ENCODE measurements at places on chromosomes 5 and 9.

DNA sequence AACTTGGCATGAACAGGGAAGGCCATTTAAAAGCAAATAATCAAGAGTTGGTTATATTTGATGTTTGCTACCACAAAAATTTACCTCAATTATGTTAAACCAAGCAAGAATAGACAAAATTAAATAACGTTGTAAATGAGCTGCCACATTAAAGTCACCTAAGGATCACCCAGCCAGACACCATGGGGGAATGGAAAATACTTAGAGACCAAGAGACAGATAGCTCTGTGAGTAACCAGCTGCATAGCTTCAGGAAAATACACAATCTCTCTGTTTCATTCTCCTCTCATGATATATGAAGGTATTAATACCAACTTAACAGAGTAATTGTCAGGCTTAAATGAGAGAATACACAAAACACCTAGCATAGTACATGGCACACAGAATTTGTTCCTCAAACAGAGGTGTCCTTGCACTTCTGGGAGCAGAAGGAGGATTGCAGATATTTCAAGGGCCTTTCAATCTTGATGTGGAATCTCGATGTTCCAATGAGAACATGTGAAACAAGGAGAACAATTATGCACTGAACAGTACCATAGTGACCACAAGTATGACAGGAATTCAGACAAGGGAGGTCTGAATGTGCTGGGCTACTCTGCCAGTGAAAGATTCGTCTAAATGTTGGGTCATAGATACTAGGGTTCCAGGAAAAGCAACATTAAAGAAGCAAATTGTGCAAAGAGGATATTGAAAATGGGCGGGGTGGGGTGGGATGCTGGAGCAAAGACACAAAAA, 18.6 kb downstream of the JAKMIP2 start:
- no peak for DNase-seq

DNA sequence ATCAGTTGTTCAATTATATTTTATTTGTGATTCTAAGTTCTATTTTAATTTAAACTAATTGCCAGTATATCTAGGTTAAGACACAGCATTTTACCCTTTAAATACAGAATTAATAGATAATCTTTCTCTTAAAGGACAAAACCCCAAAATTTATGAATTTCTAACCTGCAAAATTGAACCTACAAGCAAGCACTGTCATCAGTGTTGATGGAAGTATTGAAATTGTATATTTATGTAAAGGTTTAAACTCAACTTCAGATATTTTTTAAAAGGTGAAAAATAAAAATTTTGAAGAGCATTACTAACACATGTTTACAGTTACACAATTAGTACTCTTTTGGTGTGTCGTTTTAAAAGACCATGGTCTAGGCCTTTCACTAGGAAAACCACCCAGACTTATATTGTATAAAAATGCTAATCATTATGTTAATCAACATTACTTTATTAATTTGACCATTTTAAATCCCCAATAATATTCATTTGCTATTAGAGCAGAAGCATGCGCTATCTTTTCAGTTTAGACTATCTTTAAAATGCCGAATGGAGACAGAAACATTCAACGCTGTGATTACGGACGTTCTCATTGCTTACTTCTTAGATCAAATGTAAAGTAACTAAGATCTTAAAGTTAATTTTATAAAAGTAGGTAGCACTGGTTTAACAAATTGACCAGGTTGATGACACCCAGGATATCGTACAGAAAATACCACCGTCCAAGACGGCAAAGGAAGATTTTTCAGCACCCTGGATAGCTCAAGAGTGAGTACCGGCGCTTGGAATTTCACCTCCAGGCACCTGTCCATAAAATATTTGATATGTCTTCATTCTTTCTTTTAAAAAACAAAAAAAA, 3.2 kb downstream of the OTP start:
- DNase-seq, result no peak

- no peak for DNase-seq
Observed at GRCh38 chr9:98240475-98240874, 15.0 kb downstream of the TBC1D2 start.

DNA sequence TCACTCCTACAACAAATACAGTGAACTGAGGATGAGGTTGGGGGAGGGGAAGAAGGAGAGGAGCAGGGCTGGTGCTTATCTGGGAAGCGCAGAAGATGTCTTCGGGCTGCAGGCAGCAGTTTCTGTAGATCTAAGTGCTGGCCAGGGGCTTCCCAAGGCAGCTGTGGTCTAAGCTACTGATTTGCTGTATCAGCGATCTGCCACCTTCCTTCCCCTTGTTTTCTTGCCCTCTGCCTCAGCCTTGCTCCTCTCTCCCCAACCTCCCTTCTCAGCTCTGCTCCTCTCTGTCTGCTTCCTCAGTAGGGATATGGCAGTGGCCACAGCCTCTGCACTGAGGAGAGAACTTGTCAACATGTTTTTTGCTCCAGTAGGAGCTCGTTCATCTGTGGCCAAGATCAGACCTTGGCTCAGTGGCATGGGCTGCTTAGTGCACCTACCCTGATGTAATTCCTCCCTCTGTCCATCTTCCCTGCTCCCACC, 42.8 kb upstream of the IL6ST start:
- DNase-seq, result no peak

- DNase-seq, result no peak
Observed at GRCh38 chr5:126368239-126368812, 54.9 kb upstream of the GRAMD2B start.

DNA sequence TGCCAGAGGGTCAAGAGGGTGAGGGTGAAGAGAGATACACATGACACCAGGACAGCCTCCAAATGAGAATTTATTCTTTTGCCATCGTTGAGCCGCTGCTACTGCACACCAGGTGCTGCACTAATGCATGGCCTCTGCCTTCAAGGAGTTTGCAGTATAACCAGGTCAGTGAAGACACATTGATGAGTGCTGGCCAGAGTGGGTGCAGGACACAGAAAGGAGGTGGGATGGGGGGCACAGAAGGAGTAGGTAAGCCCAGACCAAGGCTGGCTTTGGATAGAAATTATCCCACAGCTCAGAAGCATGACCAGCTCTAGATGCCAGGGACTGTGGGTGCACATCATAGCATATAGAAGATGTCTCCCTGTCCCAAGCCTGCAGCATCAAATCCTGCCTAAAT, 38.0 kb downstream of the FOXI1 start:
- no peak for DNase-seq

GRCh38 chr5:152631221-152631620, 226.1 kb upstream of the NMUR2 start:
- DNase-seq, result no peak

GRCh38 chr5:76642390-76643040, 19.3 kb upstream of the F2RL2 start:
- DNase-seq, result no peak

DNA sequence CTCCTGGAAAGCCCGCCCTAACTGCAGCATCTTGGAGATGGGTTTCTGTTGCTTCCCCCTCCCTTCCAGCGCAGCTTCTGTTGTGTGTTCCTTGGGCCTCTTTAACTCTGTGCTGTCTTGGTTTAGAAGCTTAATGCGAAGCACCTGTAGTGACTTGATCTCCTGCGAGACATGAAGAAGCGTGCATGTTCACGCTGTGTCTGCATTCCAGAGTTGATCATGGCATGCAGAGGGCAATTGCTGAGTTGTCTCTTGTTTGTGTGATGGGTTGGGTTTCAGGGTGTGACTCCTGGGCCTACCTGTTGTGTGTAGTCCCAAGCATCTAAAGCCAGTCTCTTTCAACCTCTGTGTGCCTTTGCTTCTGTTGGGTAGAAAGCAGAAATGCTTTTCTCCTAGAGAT, 155.6 kb downstream of the SMARCA2 start:
- DNase-seq, result no peak

GRCh38 chr5:42583322-42583721, 160.1 kb downstream of the GHR start:
- no peak for DNase-seq

DNA sequence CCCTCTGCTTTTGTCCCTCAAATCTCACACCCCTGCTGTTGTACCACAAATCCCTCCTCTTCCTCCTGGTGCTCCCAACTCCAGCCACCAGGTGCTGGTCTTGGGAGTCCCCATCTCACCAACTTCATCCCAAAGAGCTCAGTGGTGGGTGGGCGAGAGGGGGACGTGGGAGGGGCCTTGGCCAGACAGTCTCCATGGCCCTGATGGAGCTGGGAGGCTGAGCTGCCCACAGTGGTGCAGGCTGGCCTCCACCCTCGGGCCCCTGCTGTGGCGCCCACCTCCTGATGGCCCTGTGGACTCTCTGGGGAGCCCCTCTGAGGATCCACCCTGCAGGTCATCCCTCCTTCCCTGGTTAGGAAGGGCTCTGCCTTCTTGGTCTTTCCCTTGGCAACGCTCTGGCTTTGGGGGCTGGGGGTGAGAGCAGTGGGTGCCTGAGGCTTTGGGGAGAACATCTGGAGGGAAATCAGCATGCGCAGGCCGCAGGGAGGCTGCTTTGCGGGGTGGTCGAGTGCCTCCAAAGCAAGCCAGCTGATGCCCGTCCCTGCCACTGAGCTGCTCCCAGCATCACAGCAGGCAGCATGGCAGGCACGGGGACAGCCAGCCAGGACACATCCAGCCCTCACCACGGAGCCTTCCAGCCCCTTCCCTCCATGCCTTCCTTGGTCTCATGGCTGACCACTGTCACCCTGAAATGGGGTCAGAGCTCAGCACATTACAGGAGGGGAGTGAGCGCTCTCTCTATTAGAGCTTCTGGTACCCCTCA, 7.6 kb upstream of the FAM163B start:
- no peak for DNase-seq

- no peak for DNase-seq
Observed at GRCh38 chr5:153460421-153460820, 30.0 kb upstream of the GRIA1 start.

- no peak for DNase-seq
Observed at GRCh38 chr9:115766370-115766955, 387.1 kb upstream of the PAPPA start.

DNA sequence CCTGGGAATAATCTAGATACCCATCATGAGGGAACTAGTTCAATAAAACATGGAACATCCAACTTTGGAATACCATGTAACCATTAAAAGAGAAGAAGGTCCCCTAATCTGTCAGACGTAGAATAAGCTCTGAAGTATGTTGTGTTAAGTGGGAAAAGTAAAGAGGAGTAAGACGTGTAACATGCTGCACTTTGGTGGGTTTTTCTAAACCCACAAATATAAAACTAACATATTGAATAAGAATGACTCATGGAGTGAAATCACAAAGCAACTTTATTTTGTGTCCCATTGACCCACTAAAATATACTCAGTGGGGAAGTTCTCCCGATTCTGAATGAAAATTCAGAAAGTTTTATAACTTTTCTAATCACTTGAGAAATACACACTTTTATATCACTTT, 67.9 kb upstream of the PIK3R1 start:
- DNase-seq, result no peak

DNA sequence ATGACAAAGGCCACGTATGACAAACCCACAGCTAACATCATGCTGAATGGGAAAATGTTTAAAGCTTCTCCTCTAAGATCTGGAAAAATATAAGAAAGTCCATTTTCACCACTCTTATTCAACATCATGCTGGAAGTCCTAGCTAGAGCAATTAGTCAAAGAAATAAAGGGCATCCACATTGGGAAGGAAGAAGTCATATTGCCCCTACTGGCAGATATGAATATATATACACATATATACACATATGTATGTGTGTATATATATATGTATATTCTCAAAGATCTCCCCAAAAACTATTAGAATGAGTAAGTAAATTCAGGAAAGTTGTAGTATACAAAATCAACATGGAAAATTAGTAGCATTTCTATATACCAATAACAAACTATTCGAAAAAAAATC, 17.1 kb downstream of the APBA1 start:
- no peak for DNase-seq

GRCh38 chr9:105510024-105510423, 47.9 kb upstream of the FKTN start:
- no peak for DNase-seq

DNA sequence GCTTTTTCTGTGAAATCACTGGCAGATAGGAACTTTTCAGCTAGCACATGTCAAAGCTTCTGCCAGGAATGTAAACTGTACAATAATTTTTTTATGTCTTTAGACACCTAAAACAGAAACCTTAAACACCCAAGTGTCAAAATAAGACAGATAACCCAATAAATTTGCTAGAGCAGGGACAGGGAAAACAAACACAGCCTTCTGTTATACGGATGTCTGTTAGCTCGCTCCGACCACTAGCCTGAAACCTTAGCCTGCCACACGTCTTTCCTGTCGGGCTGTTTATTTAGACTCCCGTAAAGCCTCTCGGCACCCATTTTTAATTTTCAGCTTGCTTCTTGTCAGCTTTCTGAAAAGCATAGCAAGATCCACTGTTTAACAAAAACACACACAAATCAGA, 355.4 kb upstream of the SLC24A2 start:
- DNase-seq, result no peak

GRCh38 chr5:107378218-107378899, 292.4 kb downstream of the EFNA5 start:
- no peak for DNase-seq

DNA sequence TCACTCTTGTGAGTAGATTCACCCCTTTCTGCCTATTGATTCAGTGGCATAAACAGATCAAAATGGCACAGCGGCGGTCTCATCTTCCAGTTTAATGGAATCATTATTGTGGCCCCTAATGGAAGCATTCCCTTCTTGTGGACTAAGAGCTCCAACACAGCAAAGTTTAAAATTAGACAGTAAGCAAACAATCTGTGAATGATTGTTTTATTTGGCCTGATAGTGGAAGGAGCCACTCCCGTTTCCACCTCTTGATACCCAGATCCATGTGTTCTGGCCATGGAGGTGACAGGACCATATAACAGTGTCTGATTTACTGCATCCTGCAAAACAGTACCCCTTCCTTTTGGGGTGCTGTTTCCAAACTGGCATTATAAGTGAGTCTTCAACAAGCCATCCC, 41.2 kb upstream of the BARX1 start:
- no peak for DNase-seq

DNA sequence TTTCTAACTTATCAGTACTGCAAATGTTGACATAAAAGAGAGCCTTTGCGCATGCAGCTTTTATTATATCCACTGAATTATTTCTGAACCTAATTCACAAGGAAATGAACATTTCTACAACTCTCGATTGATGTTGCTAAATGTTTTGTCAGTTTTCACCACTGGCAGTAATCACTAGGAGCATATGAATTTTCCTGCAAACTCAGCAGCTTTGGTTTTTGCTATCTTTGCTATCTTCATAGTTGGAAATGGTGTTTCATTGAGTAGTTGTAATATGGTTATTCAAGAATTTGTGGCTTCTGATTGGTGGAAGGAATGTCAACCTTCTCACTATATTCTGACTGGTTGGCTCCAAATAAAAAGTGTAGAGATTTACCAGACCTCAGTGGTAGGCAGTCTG, 8.9 kb upstream of the SHC3 start:
- no peak for DNase-seq

DNA sequence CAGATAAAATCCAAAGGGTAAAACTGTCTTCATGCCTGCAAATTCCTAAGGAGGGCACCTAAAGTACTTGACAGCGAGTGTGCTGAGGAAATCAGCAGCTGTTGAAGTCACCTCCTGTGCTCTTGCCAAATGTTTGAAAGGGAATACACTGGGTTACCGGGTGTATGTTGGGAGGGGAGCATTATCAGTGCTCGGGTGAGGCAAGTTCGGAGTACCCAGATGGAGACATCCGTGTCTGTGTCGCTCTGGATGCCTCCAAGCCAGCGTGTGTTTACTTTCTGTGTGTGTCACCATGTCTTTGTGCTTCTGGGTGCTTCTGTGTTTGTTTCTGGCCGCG, 727 bp upstream of the ADRB2 start:
- no peak for DNase-seq

Data from T-helper 1 cell (primary cell).